ENCODE measurements at places on chromosomes 13 and 19. TPM values are rescaled to one million over a fixed set of nuclear protein-coding genes. Genes with fewer than 3 reads are reported as not detected.

- no peak for DNase-seq
Measured at GRCh38 chr13:51025245-51025905, 85.7 kb downstream of the C13orf42 start.

DNA sequence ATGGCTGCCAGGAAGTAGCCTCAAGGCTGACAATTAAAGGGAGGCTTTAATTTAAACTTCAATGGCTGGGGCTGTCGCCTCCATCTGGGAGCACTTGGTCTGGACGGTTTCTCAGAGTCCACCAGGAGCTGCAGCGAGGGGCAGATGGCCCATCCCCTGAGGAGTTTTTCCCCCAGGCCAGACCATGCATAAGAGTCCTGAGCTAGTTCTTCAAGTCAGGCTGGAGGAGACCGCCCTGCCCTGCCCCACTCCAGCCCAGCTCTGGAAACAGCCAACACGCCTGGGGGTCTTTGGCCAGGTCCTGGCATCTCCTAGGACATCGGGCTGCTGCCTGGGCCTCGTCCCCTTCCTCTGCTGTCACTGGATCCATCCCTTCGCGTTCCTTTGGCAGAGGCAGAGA, 5.3 kb upstream of the ACTN4 start:
- DNase-seq = no peak

DNA sequence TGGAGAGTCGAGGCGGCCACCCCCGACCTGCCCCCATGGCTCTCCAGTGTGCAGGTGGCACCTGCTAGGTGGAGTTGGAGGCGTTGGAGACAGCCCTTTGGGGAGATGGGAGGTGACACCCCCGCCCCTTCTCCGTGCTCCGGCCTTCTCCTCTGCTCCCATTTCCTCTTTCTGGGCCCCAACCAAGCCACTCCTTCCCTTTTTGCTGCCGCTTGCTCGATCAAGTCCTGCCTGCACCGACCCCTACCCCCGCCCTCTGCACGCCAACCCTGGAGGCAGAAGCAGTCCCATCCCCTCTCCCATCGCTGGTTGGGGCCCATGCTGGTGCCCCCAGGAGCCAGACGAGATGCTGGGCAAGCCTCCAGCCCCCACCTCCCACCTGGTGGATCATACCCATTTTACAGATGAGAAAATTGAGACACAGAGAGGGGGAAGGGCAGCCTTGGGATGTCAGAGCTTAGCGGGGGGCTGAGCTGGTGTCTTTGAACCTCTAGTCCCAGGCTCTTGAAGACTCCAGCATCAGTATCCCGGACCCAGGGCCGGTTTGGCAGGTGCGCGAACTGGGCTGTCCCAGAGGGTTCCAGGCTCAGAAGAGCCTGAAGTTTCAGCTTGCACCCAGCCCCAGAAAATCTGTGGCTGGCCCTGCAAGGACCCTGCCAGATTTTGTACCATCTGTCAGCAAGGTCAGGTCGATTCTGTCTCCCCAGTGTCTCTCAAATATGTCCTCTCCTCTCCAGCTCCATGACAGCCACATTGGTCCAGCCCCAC, 10.3 kb downstream of the GNA15 start:
- DNase-seq = no peak

GRCh38 chr19:24140099-24140498, 53.1 kb downstream of the ZNF254 start:
- DNase-seq = no peak

DNA sequence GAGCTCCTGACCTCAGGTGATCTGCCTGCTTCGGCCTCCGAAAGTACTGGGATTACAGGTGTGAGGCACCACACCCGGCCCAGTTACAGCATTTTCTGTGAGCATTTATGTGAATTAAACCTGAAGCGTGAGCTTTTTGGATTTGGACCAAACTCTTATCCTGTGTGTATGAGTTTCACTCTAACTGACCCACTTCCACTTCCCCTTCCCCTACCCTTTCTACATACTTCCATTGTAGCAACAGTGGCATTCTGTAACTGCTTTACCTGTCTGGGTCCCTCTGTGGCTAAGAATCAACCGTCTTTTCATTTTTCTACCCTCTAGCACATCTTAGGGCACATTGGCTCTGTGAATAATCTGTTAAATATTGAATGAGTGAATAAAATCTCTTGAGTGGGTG, 16.2 kb downstream of the FRY start:
- no peak for DNase-seq

DNA sequence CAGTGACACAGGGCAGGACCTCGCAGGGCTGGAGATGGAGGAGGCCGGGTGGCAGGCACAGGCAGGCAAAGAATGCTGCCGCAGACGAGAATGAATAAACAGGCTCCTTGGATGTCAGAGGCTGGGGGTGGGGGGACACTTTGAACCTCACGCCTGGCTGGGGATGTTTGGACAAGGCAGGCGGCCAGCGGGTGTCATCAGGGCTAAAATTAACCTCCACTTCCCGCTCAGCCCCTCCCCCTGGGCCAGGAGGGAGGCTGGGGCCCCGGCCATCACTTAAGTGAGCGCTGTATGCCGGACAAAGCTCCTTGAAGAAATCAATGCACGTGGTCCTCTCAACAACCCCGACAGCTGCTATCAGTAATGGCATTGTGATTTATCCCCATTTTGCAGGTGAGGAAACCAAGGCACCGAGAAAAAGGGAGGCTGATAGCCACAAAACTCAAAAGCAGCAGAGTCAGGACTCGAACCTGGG, 10.3 kb upstream of the FUT5 start:
- DNase-seq = no peak

DNA sequence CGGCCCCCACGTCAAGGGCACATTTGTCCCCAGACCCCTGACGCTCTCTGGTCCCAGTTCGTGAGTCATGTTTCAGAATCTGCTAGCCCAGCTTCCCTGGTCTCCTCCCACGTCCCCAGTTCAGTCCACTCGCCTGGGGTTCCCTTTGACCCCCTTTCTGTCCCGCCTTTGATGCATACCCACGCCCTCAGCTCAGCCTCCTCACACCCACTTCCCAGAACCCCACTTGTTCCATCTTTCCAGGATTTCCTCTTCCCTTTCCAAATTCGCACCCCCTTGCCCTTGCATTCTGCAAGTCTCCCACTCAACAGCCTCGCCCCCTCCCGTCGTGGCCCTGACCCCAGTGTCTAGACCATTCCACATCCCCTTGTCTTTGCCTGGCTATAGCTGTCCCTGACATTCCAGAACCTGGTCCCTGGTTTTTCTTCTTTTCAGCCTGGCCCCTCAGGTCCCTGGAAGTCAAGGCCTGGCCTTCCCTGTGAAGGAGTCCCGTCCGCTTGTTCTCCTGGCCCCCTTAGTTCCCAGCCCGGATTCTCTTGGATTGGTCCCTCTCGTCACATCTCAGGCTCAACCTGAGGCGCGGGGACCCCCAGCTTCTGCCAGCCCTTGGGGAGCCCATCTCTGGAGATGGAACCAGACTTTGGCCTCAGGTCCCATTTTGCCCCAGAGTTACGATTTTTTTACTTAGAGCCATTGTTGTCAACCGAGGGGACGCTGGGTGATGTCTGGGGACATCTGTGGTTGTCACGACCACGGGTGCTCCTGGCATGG, 1.3 kb downstream of the NCLN start:
- DNase-seq = no peak

- no peak for DNase-seq
Measured at GRCh38 chr13:31978021-31978420, 53.6 kb upstream of the FRY start.

DNA sequence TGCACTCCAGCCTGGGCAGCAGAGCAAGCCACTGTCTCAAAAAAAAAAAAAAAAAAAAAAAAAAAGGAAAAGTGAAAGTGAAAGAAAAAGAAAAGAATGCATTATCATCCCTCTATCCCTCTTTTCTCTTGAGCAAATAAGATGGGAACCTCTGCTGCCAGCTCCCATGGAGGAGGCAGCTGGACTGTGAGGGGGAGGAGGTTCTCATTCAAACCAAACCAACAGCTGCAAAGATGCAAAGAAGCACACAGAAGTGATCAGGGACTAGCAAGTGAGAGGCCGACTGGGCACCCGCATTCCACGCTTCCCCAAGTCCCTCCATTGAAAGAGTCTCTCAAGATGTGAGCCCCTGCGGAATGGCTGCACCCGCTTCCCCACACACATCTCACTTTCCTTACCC, 63.5 kb downstream of the TSHZ3 start:
- DNase-seq = no peak

GRCh38 chr19:33462112-33462791, 59.3 kb downstream of the PEPD start:
- DNase-seq = no peak

DNA sequence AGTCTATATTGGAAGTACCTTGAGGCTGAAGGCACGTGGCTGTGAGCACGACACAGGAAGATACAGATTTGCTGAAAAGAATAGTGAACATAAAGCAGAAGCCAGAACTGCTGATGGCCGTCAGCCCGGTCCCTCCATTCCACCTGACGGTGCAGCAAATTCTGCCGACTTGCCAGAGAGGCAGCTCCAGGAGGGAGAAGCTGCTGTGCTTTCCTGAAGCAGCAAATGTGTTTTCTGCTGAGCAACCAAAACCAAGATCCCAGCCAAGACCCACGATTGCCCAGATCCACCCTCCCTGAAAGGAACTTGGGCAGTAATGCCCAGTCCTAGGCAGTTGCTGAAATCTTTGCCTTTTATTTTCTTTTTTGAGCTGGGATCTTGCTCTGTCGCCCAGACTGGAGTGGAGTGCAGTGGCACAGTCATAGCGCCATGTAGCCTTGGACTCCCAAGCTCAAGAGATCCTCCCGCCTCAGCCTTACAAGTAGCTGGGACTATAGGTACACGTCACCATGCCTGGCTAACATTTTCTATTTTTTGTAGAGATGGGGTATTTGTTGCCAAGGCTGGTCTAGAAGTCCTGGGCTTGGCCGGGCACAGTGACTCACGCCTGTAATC, 7.0 kb upstream of the RCN3 start:
- no peak for DNase-seq

GRCh38 chr13:73366241-73366640, 307.4 kb downstream of the KLF5 start:
- no peak for DNase-seq

DNA sequence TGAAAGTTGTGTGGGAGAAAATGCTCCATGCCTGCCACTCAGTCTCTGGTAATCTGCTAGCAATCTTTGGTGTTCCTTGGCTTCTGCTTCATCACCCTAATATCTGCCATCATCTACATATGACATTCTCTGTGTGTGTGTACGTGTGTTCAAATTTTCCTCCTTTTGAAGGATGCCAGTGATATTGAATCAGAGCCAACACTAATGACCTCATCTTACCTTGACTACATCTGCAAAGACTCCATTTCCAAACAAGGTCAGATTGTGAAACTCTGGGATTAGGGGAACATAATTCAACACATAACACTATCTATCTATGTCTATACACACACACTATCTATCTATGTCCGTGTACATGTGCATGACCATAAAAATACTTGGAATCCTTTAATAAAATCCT, 81.4 kb upstream of the IRS2 start:
- no peak for DNase-seq

- DNase-seq = no peak
Measured at GRCh38 chr13:67306742-67307141, 76.6 kb upstream of the PCDH9 start.

GRCh38 chr19:29963576-29963975, 21.5 kb downstream of the URI1 start:
- DNase-seq = no peak

- DNase-seq = no peak
Measured at GRCh38 chr19:47146920-47147319, 16.3 kb downstream of the SAE1 start.

DNA sequence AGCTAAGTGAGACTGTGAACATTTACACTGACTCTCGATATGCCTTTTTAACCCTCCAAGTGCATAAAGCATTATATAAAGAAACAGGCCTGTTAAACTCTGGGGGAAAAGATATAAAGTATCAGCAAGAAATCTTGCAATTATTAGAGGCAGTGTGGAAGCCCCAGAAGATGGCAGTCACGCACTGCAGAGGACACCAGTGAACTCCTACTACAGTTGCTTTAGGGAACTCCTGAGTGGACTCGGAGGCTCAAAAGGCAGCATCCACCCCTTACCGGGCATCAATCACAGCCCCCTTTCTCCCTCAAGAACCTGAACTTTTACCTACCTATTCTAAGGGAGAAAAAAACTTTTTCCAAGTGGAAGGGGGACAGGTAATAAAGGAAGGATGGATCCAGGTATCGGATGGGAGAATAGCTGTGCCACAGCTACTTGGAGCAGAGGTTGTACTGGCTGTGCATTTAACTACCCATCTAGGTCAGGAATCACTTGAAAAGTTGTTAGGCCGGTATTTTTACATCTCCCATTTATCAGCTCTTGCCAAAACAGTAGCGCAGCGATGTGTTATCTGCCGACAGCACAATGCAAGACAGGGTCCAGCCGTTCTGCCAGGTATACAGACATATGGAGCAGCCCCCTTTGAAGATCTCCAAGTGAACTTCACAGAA, 80.1 kb downstream of the ZNF486 start:
- DNase-seq = no peak

DNA sequence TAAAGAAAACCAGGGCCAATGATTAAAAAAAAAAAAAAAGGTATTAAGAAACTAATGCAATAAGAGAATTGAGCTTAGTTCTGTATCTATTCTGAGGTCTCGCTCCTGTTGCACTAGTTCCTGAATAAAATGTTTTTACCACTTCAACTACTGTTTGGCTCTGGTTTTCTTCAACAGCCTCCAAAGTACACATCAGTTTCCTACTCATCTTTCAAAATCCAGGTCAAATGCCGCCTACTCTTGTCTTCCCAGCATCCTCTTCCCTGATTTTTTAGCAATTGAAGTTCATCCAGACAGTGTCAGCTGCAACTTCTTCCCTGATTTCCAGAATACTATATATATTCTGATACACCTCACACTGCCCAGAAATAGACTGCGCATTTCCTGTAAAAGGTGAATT, 1.4 kb upstream of the RCBTB1 start:
- no peak for DNase-seq

- DNase-seq = no peak
Measured at GRCh38 chr13:74210693-74211393, 76.6 kb upstream of the KLF12 start.

The MBD3L3 gene
- total RNA-seq = not detected

The HIPK4 gene
- total RNA-seq = not detected

The ZNF418 gene
- total RNA-seq = not detected

The KLK14 gene
- not detected for total RNA-seq

The SOX21 gene
- total RNA-seq = not detected

The CTXN1 gene
- total RNA-seq = 1.7 TPM

The VSTM2B gene
- not detected for total RNA-seq

The ZNF486 gene
- total RNA-seq = not detected
